ENCODE measurements at places on chromosomes 5 and 9. TPM values are rescaled to one million over a fixed set of nuclear protein-coding genes. Genes with fewer than 3 reads are reported as not detected.

DNA sequence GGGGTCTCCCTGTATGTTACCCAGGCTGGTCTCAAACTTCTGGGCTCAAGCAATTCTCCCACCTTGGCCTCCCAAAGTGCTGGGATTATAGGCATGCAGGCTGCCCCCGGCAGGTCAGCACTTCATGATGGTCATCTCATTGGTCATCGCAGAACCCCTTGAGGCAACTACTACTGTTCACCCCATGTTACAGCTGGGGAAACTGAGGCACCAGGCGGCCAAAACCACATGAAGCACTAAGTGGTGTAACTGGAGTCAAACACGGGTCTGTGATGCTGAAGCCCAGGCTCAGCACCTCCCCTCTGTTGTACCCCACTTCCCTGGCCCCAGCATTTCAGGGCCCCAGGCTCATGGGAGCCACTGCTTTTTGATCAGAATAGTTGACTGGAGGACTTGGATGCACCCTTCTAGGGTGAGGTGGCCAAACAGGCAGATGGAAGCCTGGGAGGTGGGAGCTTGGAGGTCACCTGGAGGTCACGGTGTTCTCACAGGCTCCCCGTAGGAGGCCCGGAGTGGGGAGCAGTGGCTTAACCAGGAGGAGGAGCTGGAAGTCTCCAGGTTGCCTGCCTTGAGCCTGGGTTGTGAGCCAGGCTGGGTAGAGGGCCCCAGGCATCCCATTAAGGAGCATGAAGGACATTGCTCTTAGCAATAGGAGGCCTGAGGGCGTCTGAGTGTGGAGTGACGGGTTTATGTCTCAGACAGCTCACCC is 57.3 kb upstream of the RPL26L1 start:
- DNase-seq, result no peak

- no peak for DNase-seq
Measured at GRCh38 chr9:133631111-133631510, 5.1 kb upstream of the DBH start.

DNA sequence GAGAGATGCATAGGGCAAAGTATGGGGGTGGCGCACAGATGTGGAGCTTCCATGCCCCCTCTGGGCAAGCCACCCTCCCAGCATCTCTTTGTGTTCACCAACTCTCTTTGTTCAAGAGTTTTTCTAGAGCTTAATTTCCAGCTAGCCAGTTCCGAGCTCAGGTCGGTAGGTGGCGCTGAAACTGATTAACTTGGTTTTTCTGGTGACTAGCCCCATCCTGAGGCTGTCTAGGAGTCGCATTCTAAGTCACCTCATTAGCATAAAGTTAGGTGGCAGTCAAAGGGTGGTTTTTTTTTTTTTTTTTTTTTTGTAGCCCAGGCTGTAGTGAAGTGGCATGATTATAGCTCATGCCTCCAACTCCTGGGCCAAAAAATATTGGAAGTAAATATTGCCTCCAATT is 476.4 kb downstream of the KDM4C start:
- DNase-seq, result no peak

The PCDHA1 gene
- not detected for total RNA-seq

The MAP3K1 gene
- 28.7 TPM for total RNA-seq

All from lower lobe of right lung (tissue), 2 donors.